B cell (primary cell): ENCODE measurements at places on chromosomes 1 and 21. TPM values are rescaled to one million over a fixed set of nuclear protein-coding genes. Genes with fewer than 3 reads are reported as not detected.

FHAD1 gene
- not detected in 2 replicates for total RNA-seq

NFASC gene
- 0.10 and 0.39 TPM in 2 replicates for total RNA-seq

- DNase-seq = no peak
Observed at GRCh38 chr1:85022700-85023099, 25.6 kb downstream of the MCOLN3 start.

- no peak for DNase-seq
Observed at GRCh38 chr1:239367196-239367810, 19.1 kb upstream of the CHRM3 start.

OR10Z1 gene
- total RNA-seq = not detected in 2 replicates

ANKRD34A gene
- total RNA-seq = 1.8 and 2.8 TPM in 2 replicates

DNA sequence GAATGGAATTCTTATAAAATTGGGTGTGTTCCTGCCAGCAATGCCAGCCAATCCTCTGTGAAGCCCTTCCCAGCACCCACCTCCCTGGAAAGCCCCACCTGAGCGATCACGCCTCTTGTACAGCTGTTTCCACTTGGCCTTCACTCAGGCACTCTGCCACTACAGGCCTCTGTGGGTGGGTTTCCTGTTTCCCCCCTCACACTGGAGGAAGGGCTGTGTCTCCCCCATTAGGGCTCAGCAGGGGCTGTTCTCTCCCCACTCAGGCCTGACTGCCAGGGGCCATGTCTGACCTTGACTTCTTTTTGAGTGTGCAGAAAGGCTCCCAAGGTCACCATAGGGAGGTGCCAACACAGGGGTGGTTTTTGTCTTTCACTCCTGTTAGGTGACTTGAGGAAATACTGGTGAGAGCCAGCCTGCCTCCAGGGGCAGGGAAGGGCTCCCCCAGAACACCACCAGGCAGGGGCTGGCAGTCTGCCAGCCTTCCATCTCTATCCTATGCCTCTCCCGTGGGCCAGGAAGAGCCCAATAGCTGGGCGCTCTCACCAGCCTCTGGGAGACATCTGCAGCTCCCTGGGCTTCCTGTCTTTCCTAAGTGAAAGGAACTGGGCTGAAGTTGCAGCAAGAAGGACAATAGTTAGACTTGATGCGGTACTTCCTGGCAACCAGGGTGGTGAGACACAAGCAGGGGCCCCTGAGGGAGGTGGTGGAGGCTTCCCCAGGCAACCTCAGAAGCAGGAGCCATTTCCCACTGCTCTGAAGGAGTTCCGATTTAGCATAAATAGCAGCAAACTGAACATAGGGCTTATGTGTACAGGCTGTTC lies 49.1 kb downstream of the ELK4 start:
- DNase-seq = no peak

DNA sequence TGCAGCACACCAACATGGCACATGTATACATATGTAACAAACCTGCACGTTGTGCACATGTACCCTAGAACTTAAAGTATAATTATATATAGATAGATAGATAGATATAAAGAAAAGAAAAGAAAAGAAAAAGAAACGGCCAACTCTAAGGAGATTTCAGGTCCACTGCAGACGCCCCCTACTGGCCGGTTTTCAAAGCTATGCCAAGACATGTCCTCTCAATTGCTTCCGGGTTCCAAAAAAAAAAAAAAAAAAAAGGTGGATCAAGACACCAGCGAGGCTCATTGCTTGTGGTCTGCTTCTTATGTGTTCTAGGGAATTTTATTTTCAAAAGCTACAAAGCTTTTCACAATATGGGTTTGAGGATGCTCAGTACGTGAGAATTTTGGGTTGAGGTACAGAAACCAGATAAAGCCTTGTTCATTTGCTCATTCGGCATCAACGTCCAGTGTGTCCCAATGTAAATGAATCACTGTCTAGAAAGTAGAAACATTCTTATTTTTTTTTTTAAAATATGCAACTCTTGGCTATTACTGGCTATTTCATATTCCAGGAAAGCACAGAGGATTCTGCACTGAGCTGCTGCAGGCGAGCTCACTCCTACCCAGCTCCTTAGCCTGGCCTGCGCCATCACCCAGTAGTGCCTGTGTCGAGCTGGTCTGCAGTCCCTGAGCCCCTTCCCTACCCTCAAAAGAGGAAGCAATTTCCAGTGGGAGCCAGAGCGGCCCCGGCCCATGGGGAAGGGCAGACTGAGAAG lies 643.0 kb downstream of the KIF26B start:
- no peak for DNase-seq

- DNase-seq = no peak
Observed at GRCh38 chr1:116775116-116775752, 21.0 kb downstream of the CD2 start.

- DNase-seq = no peak
Observed at GRCh38 chr1:107459204-107459904, 318.5 kb downstream of the NTNG1 start.

- peak; percentile 19 for DNase-seq
Observed at GRCh38 chr1:66752000-66752592, at the start of gene DYNLT5. Gene DYNLT5, plus strand, starts transcription at chr1:66752459. Its CDS starts 2,200 bp downstream, at chr1:66754659.

DNA sequence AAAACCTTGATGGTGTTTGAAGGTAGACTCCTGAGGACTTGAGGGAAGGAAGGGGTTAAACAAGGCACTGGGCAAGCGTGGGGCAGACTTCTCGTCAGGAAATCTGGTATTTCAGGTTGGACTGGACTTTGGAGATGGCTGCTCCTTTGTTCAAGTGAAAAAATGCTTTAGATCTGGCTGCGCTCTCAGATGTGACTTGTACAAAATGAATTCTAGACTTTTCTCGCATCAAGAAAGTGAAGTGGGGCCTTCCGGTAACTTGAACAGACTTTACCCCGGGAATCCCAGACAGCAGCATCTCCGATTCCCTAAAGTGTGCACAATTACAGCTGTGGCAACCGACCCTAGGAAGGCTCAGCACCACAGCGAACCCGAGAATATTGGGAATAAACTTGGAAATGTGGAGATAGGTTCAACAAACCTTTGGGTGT lies 44.3 kb upstream of the ERRFI1 start:
- DNase-seq = no peak
